ENCODE measurements at places on chromosomes 11 and 22.
A peak's percentile ranks its signal among the peaks of the same experiment; 100 is the strongest.

DNA sequence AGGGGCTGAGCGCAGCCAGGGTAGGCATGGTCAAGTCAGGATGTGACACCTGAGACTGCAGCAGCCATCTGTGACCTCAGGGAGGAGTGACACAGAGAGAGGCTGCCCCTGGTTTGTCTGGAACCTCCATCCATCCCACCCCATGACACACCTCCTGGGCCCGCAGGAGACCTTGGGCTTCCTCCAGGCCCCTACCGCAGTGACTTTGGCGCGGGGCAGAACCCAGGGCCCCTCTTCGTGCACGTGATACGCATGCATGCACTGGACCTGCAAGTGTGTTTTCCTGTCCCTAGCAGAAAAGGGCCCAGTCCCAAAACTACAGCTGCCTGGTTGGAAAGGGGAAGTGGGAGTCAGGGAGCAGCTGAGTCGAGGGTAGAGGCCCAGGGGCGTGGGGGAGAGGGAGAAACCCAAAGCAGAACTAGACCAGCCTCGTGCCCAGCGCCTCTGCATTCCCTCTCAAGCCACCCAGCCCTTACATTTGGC, 7.9 kb upstream of the CYTH4 start:
- peak; percentile 67 for ATAC-seq

- ATAC-seq: no peak
Observed at GRCh38 chr11:37905707-37906417, 1307.8 kb upstream of the RAG2 start.

DNA sequence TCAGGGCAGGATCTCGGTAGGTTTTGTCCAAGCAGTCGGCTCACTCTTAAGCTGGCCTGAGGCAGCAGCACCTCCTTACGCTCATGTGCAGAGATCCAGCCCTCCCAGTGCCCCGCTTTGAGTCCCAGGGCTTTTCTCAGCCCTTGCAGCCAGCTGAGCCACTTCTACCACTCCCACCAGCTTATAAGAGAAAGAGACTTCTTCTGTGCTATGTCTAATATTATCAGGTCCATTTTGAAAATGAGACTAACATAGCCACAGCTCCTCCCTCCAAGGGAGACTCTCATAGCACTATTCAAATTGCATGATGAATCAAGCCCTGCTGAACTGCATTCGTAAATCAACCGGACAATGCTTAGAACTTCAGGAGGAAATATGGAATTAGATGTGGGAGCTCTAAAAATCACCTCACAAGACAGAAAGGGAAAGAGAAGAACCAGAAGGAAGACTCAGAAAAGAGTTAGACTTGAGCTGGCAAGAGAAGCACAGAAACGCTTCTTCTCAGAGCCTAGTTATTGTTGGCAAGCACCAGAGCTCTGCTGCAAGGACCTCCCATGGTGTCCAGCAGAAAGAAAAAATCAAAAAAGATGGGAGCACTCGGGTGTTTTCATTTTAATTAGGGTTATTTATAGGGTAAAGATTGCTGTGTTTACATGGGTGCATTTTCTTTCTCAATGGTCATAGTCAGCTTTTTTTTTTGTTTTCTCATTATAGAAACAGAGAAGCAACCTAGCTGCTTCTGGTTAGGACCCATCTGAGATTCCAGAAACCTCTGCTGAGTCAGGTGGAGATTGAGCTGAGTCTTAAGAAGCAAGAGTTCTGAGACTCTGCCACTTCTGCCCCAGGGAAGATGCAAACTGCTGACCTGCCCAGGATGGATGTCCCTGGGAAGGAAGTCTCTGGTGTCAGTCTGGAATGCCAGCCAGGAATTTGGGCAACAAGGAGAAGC, 181.4 kb downstream of the ETS1 start:
- peak; percentile 9 for ATAC-seq

DNA sequence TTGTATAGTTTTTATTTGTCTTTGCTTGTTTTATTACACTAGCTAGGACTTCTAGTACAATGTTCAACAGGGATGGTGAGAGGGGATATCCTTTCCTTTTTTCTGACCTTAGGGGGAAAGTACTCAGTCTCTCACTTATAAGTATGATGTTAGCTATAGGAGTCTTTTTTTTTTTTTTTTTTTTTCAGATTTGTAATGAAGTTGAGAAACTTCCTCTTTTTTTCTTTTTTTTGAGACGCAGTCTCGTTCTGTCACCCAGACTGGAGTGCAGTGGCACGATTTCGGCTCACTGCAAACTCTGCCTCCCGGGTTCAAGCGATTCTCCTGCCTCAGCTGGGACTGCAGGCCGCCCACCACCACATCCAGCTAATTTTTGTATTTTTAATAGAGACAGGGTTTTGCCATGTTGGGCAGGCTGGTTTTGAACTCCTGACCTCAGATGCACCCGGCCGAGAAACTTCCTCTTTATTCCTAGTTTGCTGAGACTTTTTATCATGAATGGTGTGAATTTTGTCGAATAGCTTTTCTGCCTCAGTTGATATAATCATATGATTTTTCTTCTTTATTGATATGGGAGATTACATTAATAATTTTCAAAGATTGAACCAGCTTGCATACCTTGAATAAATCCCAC, 10.9 kb downstream of the TRIM22 start:
- ATAC-seq: no peak
